CD4-positive, alpha-beta T cell treated with Interleukin-10 for 1 hour (primary cell): ENCODE measurements at places on chromosomes 7 and 10.
A peak's percentile ranks its signal among the peaks of the same experiment; 100 is the strongest.

- DNase-seq: no peak
These were observed 78.0 kb upstream of the C1GALT1 start for GRCh38 chr7:7104314-7104698.

DNA sequence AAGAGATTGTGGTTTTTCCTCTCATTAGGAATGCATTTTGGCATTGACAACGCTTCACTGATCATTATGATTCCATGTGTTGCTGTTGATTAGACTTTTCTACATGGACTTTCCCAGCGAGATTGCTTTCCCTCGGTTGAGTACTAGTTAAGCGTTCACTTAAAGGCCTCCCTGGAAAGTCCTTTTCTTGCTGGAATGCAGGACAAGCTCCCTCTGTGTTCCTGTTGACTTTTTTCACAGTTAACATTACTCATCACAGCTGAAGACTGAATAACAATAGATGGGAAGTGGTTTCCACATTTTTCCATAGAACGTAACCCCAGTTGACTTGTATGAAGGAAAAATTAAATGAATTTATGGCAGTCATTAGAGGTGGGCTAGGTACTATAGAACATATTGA, 2.6 kb upstream of the CAV1 start:
- DNase-seq: no peak

GRCh38 chr10:9243941-9244411, 1189.5 kb downstream of the GATA3 start:
- no peak for DNase-seq

GRCh38 chr10:74704629-74705357, 121.6 kb upstream of the KAT6B start:
- no peak for DNase-seq

DNA sequence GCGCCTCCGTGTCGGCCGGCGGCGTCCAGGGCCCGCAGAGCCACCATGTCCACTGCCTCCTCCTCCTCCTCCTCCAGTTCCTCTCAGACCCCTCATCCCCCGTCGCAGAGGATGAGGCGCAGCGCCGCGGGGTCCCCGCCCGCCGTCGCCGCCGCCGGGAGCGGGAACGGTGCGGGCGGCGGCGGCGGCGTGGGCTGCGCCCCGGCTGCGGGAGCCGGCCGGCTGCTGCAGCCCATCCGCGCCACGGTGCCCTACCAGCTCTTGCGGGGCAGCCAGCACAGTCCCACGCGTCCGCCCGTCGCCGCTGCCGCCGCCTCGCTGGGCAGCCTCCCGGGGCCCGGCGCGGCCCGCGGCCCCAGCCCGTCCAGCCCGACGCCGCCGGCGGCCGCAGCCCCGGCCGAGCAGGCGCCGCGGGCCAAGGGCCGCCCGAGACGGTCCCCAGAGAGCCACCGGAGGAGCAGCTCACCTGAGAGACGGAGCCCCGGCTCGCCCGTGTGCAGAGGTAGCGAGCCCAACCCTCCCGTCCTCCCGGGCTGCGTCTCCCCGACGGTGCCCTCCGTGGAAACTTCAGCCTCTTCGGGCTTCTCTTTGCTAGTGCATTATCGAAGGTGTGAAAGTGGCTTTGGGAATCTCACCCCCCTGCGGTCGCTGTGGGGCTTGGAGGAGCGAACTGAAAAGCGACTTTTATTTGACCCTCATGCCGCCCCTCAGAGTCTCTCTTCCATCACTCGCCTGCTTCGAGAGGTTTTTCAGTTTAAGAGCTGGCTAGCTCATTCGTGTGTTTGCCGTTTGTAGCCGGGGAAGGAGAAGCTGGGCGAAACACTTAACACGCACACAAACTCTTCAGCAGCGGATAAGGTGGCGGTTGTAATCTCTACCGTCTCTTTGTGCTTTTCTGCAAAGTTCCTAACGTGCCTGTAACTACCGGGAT, 975 bp downstream of the GLCCI1 start:
- peak; percentile 51 for DNase-seq

DNA sequence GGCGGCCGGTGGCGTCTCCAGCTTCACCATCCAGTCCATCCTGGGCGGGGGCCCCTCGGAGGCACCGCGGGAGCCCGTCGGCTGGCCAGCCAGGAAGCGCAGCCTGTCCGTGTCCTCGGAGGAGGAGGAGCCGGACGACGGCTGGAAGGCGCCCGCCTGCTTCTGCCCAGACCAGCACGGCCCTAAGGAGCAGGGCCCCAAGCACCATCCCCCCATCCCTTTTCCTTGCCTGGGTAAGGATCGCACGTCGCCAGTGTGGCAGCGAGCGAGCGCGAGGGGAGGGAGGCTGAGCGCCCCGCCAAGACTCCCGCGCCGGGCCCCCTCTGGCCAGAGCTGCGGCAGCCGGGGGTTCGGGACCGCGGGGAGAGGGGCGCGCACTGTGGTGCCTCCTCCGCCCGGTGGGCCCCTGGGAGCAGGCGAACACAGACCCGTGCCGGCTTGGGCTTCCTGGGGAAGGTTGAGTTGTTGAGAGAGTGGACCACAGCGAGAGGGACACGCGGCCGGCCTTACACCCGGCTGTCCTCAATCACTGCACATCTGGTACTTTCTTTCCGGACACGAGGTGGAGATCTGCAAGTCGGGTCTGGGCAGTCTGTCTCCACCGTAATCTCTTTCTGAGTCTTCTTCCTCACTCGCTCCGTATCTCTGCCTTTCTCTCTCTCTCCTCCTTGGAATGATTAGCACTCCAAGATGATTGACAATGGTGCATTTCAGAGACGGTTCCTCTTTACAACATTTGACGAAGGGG, 652 bp downstream of the HMX2 start:
- no peak for DNase-seq

GRCh38 chr7:25303281-25304181, 75.2 kb upstream of the NPVF start:
- no peak for DNase-seq

GRCh38 chr10:71921324-71922027, 42.7 kb upstream of the CHST3 start:
- DNase-seq: no peak

GRCh38 chr7:145143685-145144084, 307.8 kb upstream of the TPK1 start:
- DNase-seq: no peak

GRCh38 chr7:16171928-16172327, 249.4 kb downstream of the CRPPA start:
- no peak for DNase-seq

- DNase-seq: no peak
These were observed 1.6 kb downstream of the HTR7 start for GRCh38 chr10:90856261-90856660.

GRCh38 chr7:74023092-74023536, 4.9 kb upstream of the ELN start:
- DNase-seq: no peak

- DNase-seq: no peak
These were observed 19.6 kb upstream of the MACC1 start for GRCh38 chr7:20236790-20237189.

DNA sequence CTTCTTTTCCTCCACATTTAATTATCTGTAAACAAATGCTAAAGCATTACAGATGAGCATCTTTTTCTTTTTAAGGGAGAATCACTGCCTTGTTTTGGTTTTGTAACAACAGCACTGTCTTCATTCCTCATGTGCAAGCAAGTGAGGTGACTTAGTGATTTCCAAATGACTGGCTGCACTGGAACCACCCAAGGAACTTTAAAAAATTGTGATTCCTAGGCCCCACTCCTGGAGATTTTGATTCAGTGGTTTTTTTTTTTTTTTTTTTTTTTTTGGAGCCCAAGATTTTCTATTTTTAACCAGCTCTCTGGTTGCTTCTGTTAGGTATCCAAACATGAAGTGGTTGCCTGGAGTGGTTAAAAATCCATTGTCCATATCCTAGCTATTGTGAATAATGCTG, 176.2 kb downstream of the LRMDA start:
- DNase-seq: no peak

- DNase-seq: no peak
These were observed 111.6 kb downstream of the ADCY1 start for GRCh38 chr7:45685619-45686240.

- DNase-seq: no peak
These were observed 15.1 kb downstream of the CACNB2 start for GRCh38 chr10:18155321-18155720.

GRCh38 chr7:115763347-115763746, 267.2 kb downstream of the TFEC start:
- DNase-seq: no peak

GRCh38 chr7:120402801-120403200, 129.8 kb downstream of the KCND2 start:
- no peak for DNase-seq

DNA sequence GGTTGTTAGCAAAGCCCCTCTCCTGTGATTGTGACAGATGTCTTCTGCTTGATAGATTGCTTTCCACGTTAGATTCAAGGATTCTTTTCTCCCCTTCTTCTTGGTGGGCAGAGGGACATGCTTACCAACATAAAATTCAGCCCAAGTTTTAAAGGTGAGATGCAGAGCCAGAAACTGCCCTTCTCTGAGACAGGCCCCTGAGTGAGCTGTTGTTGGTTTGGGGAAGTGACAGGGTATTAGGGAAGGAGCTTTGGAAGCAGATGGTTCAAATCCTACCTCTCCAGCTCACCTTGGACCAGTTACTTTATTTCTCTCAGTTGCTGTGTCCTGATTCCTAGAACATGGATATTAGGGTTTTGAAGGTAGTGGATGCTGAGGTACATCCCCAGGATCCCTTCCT, 53.0 kb downstream of the SORCS3 start:
- DNase-seq: no peak

DNA sequence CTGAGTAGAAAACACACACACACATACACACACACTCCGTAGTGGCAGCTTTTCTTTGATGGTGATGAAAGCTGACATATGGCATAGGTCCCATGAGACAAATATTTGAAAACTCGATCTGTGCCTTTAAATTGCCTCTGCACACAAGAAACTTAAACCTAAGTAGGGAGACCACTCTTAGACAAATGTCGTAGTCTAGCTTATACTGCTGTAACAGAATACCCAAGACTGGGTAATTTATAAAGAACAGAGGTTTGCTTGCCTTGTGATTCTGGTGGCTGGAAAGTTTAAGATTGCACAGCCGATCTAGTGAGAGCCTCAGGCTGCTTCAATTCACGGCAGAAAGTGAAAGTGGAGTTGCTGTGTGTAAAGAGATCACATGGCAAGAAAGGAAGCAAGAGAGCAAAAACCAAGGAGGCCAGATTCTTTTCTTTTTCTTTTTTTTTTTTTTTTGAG, 489.4 kb upstream of the SORCS1 start:
- no peak for DNase-seq
